ENCODE measurements at places on chromosomes 12 and 14.
A peak's percentile ranks its signal among the peaks of the same experiment; 100 is the strongest.

DNA sequence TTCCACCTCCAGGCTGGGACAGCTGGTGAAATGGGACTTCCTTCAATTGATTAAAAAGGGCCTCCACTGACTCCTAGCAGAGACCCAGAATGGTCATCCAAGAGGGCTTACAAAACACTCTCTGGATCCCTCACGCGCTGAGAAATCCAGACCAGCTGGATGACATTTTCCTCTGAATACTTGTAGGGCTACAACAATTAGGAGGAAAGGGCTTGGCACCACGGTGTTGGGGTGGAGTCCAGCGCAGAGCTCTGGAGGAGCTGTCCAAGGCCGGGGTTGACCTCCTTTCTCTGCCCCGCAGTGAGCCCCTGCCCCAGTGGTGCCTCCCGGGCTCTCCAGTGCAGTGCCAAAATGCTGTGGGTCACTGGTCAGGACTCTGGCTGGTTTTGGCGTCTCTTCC is 189.0 kb upstream of the CCND2 start:
- no peak for DNase-seq

DNA sequence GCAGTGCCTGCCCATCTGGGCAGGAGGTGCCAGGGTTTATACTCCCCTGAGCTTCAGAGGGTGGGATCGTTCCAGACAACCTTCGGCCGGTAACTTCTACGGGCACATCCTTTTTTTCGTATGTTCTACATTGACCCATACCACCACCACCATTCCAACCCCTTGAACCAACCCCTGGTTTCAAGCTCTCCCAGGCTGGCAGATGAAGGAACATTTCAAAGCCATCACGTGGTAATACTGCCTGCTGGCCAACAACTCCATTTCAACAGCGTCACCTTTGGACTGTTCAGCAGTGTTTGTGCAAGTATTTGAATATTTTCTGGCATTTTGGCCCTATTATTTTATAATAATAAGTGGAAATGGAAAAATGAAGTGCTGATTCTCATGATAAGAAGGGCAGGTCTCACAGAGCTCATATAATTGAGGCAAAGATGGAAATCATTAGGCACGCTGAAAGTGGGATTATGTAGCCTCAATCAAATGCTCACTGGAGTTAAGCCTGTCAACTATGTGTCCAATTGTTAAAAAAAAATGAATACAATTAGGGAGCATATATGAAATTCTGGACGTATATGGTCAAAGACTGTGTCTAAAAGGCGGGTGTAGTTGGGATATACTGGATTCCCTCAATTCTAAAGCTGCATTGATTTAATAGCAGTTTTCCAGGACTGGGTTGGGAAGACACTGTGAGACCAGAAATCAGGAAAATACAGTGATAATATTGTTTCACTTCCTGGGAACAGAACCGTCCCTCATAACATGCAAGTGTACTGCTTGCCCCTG is 162.1 kb downstream of the ZFP36L1 start:
- DNase-seq = no peak

DNA sequence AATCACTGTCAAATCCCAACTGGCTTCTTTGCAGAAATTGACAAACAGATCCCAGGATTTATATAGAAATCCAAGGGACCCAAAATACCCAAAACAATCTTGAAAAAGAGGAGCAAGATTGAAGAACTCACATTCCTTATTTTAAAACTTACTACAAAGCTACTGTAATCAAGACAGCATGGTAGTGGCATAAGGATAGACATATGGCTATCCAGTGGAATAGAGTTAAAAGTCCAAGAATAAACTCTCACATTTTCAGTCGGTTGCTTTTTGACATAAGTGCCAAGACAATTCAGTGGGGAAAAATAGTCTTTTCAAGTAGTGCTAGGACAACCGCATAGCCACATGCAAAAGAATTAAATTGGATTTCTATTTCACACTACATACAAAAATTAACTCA is 81.0 kb upstream of the HOXC13 start:
- no peak for DNase-seq

DNA sequence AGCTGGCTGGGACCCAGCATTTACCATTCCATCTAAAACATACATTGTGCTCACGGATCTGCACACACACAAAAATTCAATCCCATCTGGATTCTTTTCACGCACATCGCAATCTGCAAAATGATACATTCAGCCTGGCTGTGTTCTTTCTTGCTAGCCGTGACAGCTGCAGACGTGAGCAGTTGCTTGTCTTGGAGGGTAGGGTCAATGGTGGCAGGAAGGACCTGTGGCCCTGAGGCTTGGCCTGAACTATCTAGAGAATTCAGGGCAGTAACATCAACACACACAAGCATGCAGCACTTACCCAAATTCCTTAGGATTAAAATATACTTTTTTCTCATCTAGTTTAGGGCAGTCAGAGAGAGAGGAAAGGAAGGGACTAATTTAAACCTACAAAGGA is 72.0 kb downstream of the DICER1 start:
- DNase-seq = no peak

GRCh38 chr12:109760031-109760929 is 46.7 kb downstream of the FAM222A start:
- peak; percentile 49 for DNase-seq

DNA sequence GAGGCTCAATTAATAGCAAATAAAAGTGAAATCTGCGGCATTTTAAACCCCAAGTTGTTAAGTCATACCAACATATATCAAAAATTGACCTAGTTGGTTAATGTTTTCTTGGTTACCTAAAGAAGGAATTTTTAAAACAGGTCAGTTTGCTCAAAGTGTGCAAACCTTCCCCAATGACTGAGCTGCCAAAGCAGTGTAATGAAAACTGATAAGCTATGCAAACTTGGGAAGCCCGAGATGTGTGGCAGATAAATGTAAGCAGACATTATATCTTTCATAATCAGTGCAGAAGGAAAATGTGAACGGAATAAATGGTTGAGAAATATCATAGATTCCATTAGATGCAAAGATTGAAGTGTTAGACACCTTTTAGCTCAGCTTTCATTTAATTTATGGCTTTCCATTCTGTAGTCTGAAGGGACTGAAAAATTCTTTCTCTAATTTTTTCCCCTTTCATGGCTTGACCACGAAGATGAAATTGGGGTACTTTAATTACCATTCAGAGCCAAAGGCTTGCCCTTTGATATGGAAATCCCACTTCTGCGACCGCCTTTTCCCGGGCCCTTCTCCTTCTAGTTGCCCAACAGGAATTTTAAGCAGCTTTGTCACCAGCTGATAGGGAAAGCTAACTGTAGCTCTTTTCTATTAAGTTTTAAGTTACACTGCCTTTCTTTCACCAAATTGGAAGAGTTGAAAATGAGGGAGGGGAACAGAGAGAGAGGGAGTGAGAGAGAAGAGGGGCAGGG is 306.6 kb upstream of the SOX5 start:
- no peak for DNase-seq

DNA sequence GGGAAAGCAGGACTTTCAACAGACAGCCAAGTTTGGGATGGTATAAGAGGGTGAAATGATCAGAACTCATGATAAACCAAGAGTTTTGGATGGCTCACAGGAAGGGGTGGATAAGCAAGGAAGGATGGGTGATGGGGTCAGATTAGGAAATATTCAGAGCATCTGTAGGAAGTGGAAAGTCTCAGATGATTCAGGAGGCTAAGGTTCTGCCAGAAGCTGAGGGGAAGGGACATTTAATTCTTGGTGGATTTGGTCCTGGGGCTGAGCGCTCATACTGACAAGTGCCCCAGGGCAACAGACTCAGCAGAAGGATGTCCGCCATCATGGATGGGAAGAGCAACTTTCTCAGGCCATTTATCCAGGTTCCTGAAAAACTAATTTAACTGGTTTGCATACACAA is 28.4 kb upstream of the BDKRB2 start:
- DNase-seq = no peak

- no peak for DNase-seq
Observed at GRCh38 chr12:109346920-109347319, 780 bp upstream of the MYO1H start.

- no peak for DNase-seq
Observed at GRCh38 chr12:92528586-92528985, 174.2 kb upstream of the PLEKHG7 start.

DNA sequence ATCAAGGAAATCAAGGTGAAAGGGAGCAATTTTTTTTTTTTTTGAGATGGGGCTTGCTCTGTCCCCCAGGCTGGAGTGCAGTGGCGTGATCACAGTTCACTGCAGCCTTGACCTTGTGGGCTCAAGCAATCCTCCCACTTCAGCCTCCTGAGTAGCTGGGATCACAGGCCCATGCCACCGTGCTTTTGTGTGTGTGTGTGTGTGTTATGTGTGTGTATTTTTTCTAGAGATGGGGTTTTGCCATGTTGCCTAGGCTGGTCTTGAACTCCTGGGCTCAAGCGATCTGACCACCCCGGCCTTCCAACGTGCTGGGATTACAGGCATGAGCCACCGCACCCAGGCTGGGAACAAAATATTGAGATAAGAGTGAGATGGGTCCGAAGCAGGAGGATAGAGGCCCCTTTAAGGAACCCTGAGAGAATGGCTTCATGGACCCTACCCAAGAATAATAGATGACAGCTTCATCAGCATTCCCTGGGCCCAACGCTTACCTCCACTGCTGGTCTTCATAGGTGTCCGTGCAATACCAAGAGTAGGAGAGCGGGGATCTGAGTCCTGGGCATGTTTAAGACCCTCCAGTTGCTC is 1.0 kb downstream of the CDCA3 start:
- DNase-seq = no peak

DNA sequence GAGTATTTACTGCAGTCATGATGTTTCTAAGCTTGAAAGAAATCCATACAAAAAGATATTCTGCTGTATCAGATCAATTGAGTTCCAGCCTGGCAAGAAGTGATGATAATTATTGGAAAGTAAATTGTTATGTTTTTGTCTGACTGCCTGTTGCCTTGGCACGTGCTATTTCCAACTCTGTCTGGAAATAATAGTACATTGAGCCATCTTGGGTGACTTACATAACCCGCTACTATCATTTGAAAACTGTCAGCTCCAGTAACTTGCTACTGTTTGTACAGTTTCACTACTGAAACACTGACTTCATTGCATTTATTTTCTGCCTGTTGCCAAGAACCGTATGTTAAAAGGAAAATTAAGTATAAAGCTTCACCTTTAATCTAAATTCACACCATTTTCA is 318.6 kb downstream of the ITPR2 start:
- no peak for DNase-seq

DNA sequence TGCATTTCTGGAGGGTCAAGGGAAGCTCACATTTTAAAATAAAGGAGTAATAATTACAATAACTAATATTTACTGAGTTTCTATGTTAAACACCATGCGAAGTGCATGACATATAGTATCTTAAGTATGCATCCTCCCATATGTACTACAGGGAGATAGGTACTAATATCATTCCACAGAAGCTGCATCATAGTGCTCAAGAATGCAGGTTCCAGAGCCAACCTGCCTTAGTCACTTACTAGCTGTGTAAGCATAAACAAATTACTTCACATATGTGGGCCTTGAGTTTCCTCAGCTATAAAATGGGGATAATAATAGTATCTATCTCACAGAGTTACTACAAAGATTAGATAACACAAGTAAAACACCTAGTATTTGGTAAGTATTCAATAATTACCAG is 18.3 kb downstream of the ARMH4 start:
- no peak for DNase-seq

DNA sequence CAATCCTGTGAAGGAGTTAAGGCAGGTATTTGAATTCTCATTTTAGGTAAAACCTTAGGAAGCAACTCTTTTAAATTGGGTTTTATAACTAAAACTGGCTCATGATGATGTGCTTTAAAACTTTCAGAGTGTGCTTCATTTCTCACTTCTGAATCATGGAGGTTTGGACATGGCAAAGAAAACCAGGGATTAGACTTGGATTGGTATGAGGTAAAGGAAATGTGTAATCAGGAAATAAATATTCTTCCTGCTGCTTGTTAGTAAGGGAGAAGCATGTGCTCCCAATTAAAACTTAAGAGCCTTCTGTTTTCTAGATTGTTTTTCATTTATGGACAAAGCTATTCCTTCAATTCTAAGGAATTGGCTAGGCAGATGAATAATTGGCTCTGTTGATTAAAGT is 57.4 kb downstream of the FBXO33 start:
- no peak for DNase-seq

GRCh38 chr14:99075771-99076375 is 196.1 kb downstream of the BCL11B start:
- no peak for DNase-seq

DNA sequence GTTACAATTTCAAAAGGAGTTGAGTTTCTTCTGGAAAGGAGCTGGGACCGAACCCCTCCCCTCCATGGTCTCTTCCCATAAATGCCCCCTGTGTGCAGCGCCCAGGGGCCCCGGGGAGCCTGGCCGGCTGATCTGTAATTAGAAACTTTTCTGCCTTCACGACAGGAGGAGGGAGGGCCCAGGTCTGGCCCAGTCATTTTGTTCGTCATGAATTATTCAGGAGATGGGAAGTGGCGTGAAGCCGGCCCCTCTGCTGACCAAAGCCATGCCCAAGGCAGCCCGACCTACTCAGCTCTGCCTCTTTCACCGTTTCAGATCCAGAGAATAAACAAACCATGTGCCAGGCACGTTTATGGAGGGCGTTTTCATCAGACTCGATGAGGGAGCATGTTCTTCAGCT is 33.3 kb upstream of the MSI1 start:
- no peak for DNase-seq

DNA sequence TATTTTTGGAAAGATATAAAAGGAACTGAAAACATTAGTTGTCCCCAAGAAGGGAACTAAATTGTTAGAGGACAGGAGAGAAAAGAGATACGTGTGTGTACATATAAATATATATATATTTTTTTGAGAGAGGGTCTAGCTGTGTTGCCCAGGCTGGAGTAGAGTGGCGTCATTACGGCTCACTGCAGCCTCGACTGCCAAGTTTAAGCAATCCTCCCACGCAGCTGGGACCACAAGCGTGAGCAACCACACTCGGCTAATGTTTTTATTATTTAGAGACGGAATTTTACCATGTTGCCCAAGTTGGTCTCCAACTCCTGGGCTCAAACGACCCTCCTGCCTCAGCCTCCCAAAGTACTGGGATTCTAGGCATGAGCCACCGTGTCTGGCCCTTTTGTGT is 16.2 kb upstream of the NOP2 start:
- no peak for DNase-seq

DNA sequence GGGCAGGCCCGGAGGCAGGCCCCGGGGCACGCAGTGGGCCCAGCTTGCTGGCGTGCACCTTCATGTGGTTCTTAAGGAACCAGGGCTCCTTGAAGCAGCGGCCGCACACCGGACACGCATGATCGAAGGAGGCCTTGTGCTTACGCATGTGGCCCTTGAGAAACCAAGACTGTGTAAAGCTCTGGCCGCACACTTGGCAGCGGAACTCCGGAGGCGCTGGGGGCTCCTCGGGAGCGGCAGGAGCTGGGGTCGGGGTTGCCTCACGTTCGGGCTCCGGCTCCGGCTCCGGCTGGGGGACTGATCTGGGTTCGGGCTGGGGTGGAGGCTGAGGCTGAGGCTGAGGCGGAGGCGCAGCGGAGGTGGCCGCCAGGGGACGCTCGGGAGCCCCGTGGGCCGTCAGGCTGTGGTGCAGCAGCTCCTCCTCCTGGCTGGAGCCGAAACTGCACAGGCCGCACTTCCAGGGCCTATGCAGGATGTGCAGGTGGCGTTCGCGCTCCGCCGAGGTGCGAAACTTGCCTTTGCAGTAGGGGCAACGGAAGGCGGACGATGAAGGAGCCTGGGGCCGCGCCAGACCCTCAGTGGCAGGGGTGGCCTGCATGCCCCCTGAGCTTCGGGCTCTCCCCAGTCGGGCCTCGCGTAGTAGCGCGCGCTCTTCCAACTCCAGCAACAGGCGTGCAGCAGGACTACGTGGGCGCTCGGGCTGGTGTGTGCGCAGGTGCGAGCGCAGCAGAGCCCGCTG is 6.0 kb downstream of the ZNF219 start:
- peak; percentile 94 for DNase-seq

Data from Peyer's patch (tissue), 4 donors.